ENCODE measurements at places on chromosomes 7 and 10. TPM values are rescaled to one million over a fixed set of nuclear protein-coding genes. Genes with fewer than 3 reads are reported as not detected.

The HTR5A gene
- total RNA-seq = not detected

The ELOVL3 gene
- not detected for total RNA-seq

The OR2A42 gene
- not detected for total RNA-seq

The ALOX5 gene
- 0.06 TPM for total RNA-seq

Data from Daoy (cell line).